ENCODE measurements at places on chromosomes 3 and 15.

- no peak for DNase-seq
Observed at GRCh38 chr3:58261954-58262666, 24.5 kb downstream of the ABHD6 start.

DNA sequence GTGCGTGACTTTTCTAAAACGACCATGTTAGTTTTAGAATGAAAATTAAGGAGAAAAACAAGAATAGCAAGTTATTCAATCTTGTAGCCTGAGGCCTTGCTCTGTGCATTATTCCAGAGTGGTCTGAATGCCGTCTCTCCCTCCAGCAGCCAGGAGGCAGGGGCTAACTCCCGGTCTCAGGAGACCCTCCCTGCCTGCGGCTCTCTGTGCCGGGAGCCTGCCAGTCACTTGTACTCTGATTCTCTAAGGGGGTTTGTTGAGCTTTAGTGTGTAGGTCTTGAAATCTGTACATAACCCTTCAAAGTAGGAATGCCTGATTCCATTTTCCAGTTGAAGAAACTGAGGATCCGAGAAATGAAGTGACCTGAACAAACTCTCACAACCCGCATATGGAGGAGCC, 97.3 kb downstream of the ARNT2 start:
- no peak for DNase-seq

GRCh38 chr3:85783291-85783690, 824.5 kb downstream of the CADM2 start:
- DNase-seq: no peak

DNA sequence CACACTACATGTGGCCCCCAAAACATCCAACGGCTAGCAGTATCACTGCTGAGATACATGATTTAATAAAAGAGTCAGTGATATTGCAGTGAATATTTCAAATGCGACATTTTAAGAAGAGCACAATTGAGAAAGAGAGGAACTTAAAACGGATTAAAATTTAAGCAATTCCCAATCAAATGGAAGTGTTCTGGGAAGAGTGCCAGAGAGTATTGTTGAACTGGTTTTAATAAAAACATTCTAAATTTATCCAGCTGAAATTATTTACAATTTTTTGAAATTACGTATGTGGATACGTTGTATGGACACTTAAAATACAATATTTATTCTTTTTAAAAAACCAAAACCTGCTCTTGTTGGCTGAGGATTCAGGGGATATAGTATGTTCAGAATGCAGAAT, 117.7 kb downstream of the C3orf38 start:
- no peak for DNase-seq

GRCh38 chr3:175778994-175779393, 919.9 kb downstream of the NAALADL2 start:
- DNase-seq: no peak

- DNase-seq: no peak
Observed at GRCh38 chr3:195886181-195887141, 21.9 kb downstream of the TNK2 start.

- no peak for DNase-seq
Observed at GRCh38 chr3:31670136-31670535, 137.4 kb downstream of the STT3B start.

GRCh38 chr15:101115786-101116680, 135.8 kb downstream of the CHSY1 start:
- DNase-seq: no peak

GRCh38 chr3:152615681-152616080, 219.2 kb upstream of the P2RY1 start:
- no peak for DNase-seq

GRCh38 chr3:134839990-134840389, 44.9 kb downstream of the EPHB1 start:
- DNase-seq: no peak

GRCh38 chr3:177689077-177689476, 491.8 kb upstream of the TBL1XR1 start:
- no peak for DNase-seq

GRCh38 chr3:114899186-114899931, 247.7 kb downstream of the ZBTB20 start:
- DNase-seq: no peak

DNA sequence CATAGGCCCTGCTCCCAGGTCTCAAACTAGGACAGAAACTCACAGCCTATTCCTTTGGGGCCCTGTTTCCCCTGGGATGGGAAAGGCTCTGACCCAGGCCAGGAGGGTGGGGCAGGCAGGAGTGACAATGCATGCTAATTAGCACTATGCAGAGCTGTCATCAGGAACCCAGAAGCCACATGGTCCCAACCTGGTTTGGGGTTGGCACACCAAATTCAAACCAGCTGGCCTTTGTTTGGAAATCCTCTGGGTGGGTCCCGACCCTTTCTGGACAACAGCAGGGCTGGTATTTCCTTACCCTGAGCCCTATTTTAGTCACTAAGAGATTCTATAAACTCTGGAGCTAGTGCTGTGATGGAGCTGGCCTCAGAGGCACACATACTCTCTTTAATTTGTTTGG, 166.2 kb downstream of the LRTM1 start:
- DNase-seq: no peak

DNA sequence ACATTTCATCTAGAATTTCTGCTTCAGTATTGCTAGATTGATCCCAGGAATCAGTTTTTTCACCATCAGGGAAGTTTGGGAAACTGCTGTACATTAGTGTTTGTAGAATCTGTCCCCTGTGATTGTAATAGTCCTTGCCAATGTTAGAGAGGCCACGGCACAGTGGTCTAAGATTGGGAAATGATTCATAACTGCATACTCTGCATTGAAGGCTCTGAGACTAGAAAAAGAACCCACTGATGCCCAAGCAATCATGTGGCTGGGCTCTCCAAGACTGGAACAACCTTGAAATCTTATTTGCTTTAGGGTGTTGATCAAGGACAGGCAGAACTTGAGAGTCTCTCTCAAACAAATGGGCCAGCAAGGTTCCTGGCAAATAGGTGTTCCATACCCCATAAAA, 245.6 kb upstream of the LRTM1 start:
- no peak for DNase-seq

GRCh38 chr3:159910991-159911663, 77.5 kb upstream of the IL12A start:
- no peak for DNase-seq

- no peak for DNase-seq
Observed at GRCh38 chr15:88375234-88375927, 91.8 kb downstream of the MRPL46 start.
